ENCODE measurements at places on chromosomes 13 and 19.

- no peak for DNase-seq
These were observed 93.0 kb downstream of the ZAR1L start for GRCh38 chr13:32222046-32222676.

DNA sequence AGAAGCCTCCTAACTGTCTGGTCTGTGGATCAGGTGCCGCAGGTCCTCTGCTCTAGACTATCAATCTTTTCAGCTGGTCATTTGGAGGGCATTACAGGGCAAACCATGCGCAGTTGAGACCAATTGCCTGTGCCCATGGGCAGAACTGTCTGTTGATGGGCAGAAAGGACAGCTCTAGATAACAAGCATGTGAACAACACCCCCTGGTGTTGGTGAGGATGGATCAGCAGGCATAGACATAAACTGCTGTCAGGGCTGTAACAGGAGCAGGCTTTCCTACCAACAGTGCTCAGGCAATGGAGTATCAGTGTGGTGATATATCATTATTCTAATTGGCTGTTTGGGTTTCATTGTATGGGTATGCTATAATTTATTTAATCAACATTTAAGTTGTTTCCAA lies 104.7 kb upstream of the KL start:
- DNase-seq, result peak; percentile 76

GRCh38 chr13:63408331-63409189 lies 1992.9 kb upstream of the PCDH20 start:
- DNase-seq, result no peak

DNA sequence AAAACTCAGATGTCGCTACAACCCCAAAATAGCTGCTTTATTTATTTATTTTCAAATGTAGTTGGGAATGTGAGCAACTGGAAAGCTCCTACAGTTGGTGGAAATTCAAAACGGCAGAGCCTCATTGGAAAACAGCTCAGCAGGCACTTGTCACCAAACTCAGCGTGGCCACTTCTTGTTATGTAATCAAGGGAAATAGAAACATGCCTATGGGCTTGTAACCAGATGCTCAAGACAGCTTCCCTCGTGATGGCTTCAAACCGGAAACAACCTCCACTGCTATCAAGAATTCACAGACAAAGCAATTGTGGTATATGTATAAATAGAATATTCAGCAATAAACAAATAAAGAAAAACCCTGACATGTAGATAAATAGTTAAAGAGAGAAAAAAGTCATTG lies 627.8 kb upstream of the SLC10A2 start:
- no peak for DNase-seq

DNA sequence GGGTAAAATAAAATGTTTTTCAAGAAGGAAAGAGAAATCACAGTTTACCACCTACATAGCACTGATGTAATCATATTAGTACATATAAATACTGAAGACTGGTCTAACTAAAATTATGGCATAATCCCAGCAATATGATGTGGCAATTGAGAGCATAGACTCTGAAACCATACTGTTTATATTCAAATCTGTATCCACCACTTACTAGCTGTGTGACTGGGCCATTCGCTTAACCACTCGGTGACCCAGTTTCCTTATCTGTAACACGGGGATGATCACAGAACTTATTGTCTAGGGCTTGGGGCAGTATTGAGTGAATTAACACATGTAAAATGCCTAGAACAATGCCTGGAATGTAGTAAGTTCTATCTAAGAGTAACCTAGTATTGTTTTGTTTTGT lies 13.1 kb upstream of the GTF3A start:
- DNase-seq, result no peak

DNA sequence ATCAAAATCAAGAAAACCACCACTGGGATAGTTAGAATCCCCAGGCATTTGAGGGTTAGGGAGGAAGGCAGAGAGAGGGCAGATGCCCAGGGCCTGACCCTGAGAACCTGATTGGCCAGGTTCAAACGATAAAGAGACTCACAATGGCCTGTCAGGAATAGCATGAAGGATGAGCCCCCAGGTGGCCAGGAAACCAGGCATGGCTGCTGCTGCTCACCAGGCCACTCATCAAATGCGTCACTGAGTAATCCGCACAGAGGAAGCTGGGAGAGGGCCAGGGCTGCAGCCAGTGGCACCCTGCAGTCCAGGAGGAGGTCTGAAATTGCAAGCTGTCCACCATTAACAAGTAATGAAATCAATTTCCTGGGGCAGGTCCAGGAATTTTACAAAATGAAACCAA lies 111.3 kb downstream of the KATNAL1 start:
- DNase-seq, result no peak

GRCh38 chr13:99905224-99905623 lies 66.3 kb downstream of the ZIC5 start:
- no peak for DNase-seq

DNA sequence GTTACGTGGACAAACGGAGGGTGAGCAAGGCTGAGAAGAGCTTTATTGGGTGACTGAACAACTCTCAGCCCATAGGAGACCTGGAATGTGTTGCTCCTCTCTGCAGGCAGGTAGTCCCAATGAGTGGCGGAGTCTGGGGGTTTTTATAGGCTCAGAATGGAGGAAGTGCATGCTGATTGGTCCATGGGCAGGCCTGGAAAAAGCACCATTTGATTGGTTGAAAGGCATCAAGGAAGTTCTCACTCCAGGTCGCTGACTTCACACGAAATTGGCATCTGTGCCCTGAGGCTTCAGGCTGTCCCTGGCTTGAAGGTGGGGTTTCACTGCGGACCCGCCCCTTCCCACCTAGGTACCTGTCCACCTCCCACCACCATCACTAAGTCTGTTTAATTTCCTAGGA lies 65.4 kb downstream of the SPATA13 start:
- DNase-seq, result no peak

- DNase-seq, result no peak
These were observed 25.2 kb downstream of the CRTC1 start for GRCh38 chr19:18708452-18709231.

DNA sequence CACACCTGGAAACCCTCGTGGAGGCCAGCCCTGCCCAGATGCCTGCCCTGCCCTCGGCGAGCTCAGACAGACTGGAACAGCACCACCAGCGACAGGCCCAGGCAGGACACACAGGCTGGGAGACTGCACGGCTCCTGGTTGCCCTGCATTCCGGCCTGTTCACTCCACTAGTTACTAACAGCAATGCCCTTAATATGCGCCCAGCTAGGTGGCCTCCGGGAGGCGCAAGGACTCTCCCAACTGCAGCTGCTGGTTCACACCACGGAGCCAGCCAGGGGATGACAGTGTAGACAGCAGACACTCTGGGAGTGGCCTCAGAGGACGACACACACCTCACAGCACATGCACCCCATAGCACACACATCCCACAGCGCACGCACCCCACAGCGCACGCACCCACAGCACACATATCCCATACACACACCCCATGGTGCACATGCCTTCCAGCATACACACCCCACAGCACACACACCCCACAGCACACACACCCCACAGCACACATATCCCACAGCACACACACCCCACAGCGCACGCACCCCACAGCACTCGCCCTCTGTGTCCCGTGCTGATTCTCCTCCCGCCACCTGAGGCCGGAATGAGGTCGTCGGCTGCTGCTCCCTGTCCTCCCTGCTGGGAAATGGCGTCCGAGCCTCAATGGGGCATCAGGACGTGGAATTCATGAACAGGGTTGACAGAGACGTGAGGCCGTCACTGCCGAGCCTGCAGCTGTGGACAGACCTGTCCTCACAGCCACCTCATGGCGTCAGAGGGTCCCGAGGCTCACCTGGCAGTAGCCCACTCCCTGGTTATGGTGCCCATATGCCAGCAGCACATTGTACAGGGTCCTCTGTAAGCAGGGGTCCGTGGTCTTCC lies 13.6 kb downstream of the GRTP1 start:
- DNase-seq, result no peak

DNA sequence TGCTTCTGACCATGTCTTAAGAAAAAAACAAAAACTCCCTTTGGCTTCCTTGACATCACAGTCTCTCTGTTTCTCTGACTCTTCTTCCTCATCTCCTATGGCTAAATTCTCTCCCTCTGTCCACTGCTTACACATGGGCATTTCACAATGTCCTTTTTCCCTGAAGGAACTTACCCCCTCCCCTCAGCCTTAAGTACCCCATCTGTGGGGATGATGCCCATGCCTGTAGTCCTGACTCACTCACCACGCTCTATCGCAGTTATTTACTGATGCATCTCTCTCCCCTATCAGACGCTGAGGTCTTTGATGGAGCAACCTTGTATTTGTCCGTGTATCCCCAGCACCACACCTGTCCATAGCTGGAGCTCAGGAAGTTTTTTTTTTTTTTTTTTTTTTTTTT lies 32.4 kb downstream of the ACTN4 start:
- no peak for DNase-seq

DNA sequence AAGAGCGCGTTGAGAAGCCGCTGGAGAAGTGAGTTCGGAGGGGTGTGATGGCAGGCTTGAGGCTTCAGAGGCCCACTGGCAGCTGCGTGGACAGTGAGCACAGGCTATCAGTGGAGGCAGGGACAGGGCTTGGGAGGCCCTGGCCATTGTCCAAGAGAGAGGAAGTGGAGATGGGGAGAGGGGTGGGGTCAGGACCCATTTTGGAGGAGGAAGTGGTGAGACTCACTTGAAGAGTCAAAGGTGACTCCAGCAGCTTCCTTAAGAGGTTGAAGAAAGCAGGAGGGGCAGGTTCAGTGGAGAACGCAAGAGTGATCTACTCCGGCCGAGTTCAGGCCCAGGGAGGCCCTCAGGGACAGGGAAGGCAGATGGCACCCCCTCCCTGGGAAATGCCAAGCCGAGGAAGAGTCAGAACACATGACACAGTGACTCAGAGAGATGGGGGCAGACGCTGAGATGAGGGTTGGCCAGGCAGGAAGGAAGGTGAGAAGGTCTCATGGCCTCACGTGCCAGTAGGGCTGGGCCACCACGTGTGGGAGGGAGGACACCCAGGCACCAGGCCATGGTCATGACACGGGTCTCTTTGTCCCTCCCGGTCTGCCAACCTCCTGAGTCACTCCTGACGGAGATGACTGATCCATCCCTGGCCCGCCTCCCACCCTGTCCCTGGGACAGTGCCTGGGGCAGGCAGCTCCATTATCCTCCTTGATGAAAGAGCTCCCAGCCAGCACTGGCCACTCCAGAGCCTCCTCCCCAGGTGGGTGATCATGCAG lies 10.1 kb upstream of the CD22 start:
- DNase-seq, result no peak

- DNase-seq, result no peak
These were observed 16.2 kb downstream of the MYCBP2 start for GRCh38 chr13:77310579-77311279.

GRCh38 chr13:45242070-45242469 lies 41.2 kb upstream of the KCTD4 start:
- no peak for DNase-seq

GRCh38 chr13:23622985-23623384 lies 52.8 kb downstream of the TNFRSF19 start:
- no peak for DNase-seq

- no peak for DNase-seq
These were observed 151.7 kb downstream of the DLEU7 start for GRCh38 chr13:50691681-50692263.

DNA sequence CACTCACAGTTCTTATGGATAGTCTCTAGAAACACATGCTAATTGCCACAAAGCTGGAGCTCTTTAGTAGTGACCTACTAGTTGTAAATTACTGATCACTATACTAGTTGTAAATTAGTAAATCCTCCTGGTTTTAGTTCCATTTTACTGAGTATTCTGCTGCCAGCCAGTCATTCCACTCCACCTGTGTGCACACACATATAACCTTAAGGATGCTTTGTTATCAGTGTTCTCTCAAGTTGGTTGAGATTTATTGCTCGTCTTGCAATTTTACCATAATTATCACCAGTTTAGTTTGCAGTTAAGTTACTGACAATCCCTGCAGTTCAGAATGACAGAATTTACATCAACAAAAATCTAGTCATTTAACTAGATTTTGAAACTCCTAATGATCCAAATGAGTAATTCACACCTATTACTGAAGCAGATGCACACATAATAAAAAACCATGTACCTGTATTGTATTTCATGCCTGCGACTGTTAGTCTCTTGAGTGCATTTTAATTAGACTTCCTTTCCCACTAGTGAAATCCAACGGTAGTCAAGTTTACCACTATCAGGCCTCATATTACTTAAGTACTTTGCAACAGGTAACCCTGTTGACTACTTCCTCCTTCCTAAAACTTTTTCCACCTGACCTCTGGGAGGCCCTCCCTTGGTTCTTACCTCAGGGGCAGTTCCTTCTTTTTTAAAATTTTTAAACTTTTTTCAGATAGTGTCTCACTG lies 7.6 kb downstream of the TPT1 start:
- no peak for DNase-seq

- no peak for DNase-seq
These were observed 81.0 kb downstream of the GPC6 start for GRCh38 chr13:93307651-93308050.

GRCh38 chr13:95509521-95510310 lies 42.8 kb upstream of the CLDN10 start:
- no peak for DNase-seq

Data from NCI-H526 (cell line).